ENCODE measurements at places on chromosomes 11 and 22.

- H3K4me1 ChIP-seq, result peaks cover 13% of the 10 kb centered on the region
- H3K27me3 ChIP-seq, result peaks cover 31% of the 10 kb centered on the region
- H3K4me3 ChIP-seq, result no peak overlapping the region
Measured at GRCh38 chr22:25114369-25115362, 85.0 kb upstream of the CRYBB3 start.

- H3K36me3 ChIP-seq, result peaks cover under 1% of the 10 kb centered on the region
- peaks cover 17% of the 10 kb centered on the region for H3K27me3 ChIP-seq
- no peak overlapping the region for H3K4me3 ChIP-seq
- peaks cover 2% of the 10 kb centered on the region for H3K4me1 ChIP-seq
- H3K27ac ChIP-seq, result no peak overlapping the region
Measured at GRCh38 chr11:123111465-123111864, 49.5 kb upstream of the HSPA8 start.

GRCh38 chr22:41562461-41562860 is 1.7 kb downstream of the CSDC2 start:
- H3K27ac ChIP-seq, result no peak overlapping the region
- H3K27me3 ChIP-seq, result peaks cover 19% of the 10 kb centered on the region
- H3K36me3 ChIP-seq, result no peaks in the 10 kb centered on the region
- no peak overlapping the region for H3K4me3 ChIP-seq
- DNase-seq, result no peak

GRCh38 chr11:47152126-47152952 is 24.3 kb downstream of the ARFGAP2 start:
- peak overlapping the region; percentile 33 for H3K4me3 ChIP-seq
- H3K4me1 ChIP-seq, result peaks cover 26% of the 10 kb centered on the region
- no peak overlapping the region for H3K27ac ChIP-seq
- H3K36me3 ChIP-seq, result peaks cover 9% of the 10 kb centered on the region
- no peaks in the 10 kb centered on the region for H3K27me3 ChIP-seq

- no peak for DNase-seq
- H3K27me3 ChIP-seq, result peaks cover 17% of the 10 kb centered on the region
- no peak overlapping the region for H3K27ac ChIP-seq
- H3K4me1 ChIP-seq, result no peaks in the 10 kb centered on the region
- no peak overlapping the region for H3K4me3 ChIP-seq
Measured at GRCh38 chr11:13009921-13010748, 1.0 kb downstream of the RASSF10 start.

DNA sequence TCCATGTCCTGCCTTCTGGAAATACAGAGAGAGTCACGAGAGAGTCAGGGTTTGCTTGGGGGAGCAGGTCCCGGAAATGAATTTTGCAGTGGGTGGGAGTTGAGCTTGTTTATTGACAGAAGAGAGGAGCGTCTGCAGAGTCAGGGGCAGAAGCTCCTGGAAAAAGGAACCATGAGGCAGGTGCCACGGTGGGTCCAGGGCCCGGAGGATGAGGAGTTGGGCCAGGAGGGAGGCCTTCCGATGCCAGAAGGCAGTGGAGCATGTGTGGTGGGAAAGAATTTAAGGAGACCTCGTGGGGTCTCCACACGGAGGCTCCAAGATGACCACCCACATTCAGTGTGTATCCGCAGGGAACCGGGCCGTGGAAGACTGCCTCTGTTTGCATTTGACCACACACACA is 461.2 kb downstream of the BRD1 start:
- no peaks in the 10 kb centered on the region for H3K36me3 ChIP-seq
- H3K27me3 ChIP-seq, result peaks cover 16% of the 10 kb centered on the region
- no peaks in the 10 kb centered on the region for H3K4me1 ChIP-seq
- DNase-seq, result no peak
- H3K27ac ChIP-seq, result no peak overlapping the region

GRCh38 chr11:38323961-38324761 is 1726.1 kb upstream of the RAG2 start:
- H3K4me1 ChIP-seq, result no peaks in the 10 kb centered on the region
- no peaks in the 10 kb centered on the region for H3K36me3 ChIP-seq
- no peak overlapping the region for H3K4me3 ChIP-seq
- H3K27me3 ChIP-seq, result no peaks in the 10 kb centered on the region
- DNase-seq, result no peak
- H3K27ac ChIP-seq, result no peak overlapping the region

- no peak overlapping the region for H3K4me3 ChIP-seq
- H3K4me1 ChIP-seq, result no peaks in the 10 kb centered on the region
- DNase-seq, result no peak
- H3K27ac ChIP-seq, result no peak overlapping the region
- no peaks in the 10 kb centered on the region for H3K27me3 ChIP-seq
Measured at GRCh38 chr11:38937709-38938108, 2339.7 kb upstream of the RAG2 start.

GRCh38 chr11:102109896-102110760 is at the start of gene YAP1:
TSS of gene YAP1 (plus strand) at chr11:102110447. CDS start at chr11:102110849, 402 bp downstream.
- peak within 1 kb of the TSS; percentile 9 for H3K27ac ChIP-seq
- peaks cover 20% of the 10 kb centered on the region for H3K27me3 ChIP-seq
- peaks cover 1% of the 10 kb centered on the region for H3K36me3 ChIP-seq
- peak within 1 kb of the TSS; percentile 91 for H3K4me3 ChIP-seq
- peaks cover 3% of the 10 kb centered on the region for H3K4me1 ChIP-seq

DNA sequence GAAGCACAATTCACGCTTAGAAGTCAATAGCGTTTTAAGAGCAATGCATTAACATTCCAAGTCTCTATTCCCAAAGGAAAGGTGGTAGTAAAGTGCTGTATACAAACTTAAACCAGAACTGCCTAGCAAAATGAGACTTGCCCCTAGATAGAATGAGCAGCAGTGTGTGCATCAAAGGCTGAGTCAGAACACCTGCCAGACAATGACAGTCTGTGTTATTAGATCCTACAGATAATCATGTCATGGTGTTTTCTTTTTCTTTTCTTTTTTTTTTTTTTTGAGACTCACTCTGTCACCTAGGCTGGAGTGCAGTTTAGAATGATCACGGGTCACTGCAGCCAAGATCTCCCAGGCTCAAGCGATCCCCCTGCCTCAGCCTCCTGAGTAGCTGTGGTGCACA is 1.6 kb downstream of the RTCB start:
- H3K36me3 ChIP-seq, result peaks cover 13% of the 10 kb centered on the region
- H3K27ac ChIP-seq, result peak overlapping the region; percentile 96
- peak overlapping the region; percentile 95 for H3K4me3 ChIP-seq
- H3K4me1 ChIP-seq, result peaks cover 29% of the 10 kb centered on the region
- H3K27me3 ChIP-seq, result peaks cover 2% of the 10 kb centered on the region

- H3K4me1 ChIP-seq, result peaks cover 22% of the 10 kb centered on the region
- no peak for DNase-seq
- H3K27ac ChIP-seq, result no peak overlapping the region
- H3K27me3 ChIP-seq, result no peaks in the 10 kb centered on the region
Measured at GRCh38 chr22:23237201-23237798, 57.0 kb downstream of the BCR start.

DNA sequence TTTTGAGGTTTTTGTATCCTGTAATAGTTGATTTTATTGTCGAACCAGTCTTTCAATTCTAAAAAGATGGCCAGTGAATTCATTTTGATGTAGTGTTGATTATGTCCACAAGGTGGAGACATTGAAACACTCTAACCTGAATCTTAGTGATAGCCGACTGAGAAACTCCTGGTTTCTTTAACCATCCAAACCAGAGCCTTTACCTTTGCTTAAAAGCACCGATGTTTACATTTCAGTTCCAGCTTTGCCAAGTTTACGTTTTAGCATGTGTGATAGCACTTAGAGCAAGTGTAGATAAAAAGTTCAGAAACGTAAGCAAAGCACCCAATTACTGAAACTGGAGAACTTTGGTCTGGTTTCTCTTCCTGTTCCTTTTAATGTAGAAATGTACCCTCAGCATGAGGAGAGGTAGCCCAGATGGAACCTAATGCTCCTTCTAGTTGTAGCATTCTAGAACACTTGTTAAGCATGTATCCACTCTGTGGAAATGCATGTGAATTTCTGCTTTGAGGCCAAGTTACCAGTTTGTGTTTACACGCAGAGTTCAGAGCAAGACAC is 208.6 kb downstream of the DBX1 start:
- H3K27me3 ChIP-seq, result peaks cover 12% of the 10 kb centered on the region
- peak overlapping the region; percentile 85 for H3K4me3 ChIP-seq
- peaks cover 5% of the 10 kb centered on the region for H3K4me1 ChIP-seq
- no peaks in the 10 kb centered on the region for H3K36me3 ChIP-seq

GRCh38 chr11:2097356-2097997 is 41.7 kb downstream of the IGF2 start:
- H3K4me1 ChIP-seq, result peaks cover 2% of the 10 kb centered on the region

DNA sequence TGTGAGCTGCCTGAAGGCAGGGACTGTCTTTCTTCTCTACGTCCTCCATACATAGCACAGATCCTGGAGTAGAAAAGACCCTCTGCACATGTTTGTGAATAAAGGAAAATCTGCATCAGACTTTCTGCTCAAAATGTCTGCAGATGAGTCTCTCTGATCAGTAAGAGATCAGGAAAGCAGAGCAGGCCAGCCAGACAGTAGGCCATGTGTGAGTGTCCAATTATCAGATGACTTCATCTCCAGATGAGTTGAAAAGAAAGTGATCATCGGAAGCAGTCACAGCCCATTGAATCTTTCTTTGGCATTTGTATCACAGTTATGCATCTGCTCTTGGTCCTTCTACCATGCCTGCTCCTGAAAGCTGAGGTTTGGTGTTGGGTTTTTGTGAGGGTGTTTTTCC is 298.7 kb upstream of the NCAM1 start:
- peaks cover 5% of the 10 kb centered on the region for H3K27me3 ChIP-seq
- no peaks in the 10 kb centered on the region for H3K36me3 ChIP-seq
- no peak for DNase-seq
- no peaks in the 10 kb centered on the region for H3K4me1 ChIP-seq

DNA sequence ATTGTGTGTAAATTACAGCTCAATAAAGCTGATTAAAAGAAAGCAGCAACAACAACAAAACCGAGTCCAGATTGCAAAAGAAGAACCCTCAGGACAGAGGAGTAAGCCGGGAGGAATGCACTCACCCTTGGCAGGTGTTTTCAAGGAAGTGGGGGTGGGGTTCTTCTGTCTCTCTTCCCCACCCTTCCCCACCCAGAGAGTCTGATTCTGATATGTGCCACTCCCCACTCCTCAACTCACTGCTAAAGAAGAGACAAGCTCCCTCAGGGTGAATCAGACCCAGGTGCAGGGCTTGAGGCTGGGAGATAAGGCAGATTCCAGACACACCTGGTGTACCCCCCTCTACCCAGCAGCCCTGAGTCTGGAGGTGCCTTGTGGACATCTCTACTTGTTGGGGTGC is 38.4 kb upstream of the PHF21A start:
- peaks cover 3% of the 10 kb centered on the region for H3K4me1 ChIP-seq
- peaks cover 21% of the 10 kb centered on the region for H3K27me3 ChIP-seq
- no peak overlapping the region for H3K27ac ChIP-seq
- no peak for DNase-seq
- H3K4me3 ChIP-seq, result no peak overlapping the region

GRCh38 chr22:38881464-38881871 is 9.5 kb upstream of the CBX6 start:
- no peak overlapping the region for H3K4me3 ChIP-seq
- DNase-seq, result no peak
- H3K27me3 ChIP-seq, result peaks cover 9% of the 10 kb centered on the region

GRCh38 chr11:135074397-135074998 is 662.5 kb upstream of the B3GAT1 start:
- H3K4me3 ChIP-seq, result no peak overlapping the region
- DNase-seq, result no peak
- H3K27me3 ChIP-seq, result peaks cover 9% of the 10 kb centered on the region
- H3K27ac ChIP-seq, result no peak overlapping the region

DNA sequence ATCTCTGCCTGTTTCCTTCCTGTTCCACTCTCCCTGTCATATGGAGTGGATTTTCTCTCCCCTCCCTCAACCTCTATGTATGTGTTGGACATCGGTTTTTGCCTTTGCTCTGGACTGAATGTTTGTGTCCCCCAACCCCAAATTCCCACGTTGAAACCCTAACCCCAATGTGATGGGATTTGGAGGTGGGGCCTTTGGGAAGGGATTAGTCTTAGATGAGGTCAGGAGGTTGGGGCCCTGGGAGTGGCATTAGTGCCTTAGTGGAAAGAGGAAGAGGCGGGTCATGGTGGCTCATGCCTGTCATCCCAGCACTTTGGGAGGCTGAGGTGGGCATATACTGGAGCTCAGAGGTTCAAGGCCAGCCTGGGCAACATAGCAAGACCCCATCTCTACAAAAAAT is 11.6 kb downstream of the TP53AIP1 start:
- H3K4me3 ChIP-seq, result no peak overlapping the region
- DNase-seq, result no peak
- H3K27me3 ChIP-seq, result peaks cover 15% of the 10 kb centered on the region
- peaks cover 3% of the 10 kb centered on the region for H3K36me3 ChIP-seq
- H3K4me1 ChIP-seq, result peaks cover 20% of the 10 kb centered on the region
- no peak overlapping the region for H3K27ac ChIP-seq

- H3K4me1 ChIP-seq, result peaks cover 24% of the 10 kb centered on the region
- H3K4me3 ChIP-seq, result no peak overlapping the region
- H3K27me3 ChIP-seq, result no peaks in the 10 kb centered on the region
- no peak overlapping the region for H3K27ac ChIP-seq
- DNase-seq, result no peak
Measured at GRCh38 chr11:128282053-128282452, 305.3 kb downstream of the ETS1 start.

DNA sequence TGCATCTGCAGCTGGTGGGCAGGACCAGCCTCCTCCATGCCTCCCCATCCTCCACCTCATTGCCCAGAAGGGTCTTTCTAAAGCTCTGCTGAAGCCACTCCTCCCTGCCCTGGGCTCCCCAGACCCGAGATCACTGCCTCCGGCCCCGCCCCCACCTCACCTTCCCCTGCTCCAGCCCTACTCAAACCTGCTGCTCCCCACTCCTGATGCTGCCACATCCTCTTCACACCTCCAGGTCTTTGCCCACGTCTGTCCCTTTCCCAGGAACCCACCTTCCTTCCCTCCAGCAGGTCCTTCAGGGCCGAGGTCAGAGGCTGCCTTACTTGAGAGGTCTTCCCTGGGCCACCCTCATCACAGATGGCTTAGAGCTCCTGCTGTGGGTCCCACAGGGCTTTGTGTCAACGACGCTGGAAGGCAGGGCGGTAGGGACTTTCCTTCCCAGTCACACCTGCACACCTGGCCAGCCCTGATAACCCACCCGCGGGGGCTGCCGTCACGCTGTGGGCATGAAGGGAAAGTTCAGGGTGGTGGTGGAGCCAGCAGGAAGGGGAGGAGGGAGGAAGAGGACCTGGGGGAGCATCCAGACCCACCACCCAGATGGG is 11.9 kb downstream of the WNT7B start:
- peaks cover 28% of the 10 kb centered on the region for H3K27me3 ChIP-seq
- no peak overlapping the region for H3K4me3 ChIP-seq
- peaks cover 4% of the 10 kb centered on the region for H3K4me1 ChIP-seq
- H3K36me3 ChIP-seq, result no peaks in the 10 kb centered on the region
- H3K27ac ChIP-seq, result peak overlapping the region; percentile 51

DNA sequence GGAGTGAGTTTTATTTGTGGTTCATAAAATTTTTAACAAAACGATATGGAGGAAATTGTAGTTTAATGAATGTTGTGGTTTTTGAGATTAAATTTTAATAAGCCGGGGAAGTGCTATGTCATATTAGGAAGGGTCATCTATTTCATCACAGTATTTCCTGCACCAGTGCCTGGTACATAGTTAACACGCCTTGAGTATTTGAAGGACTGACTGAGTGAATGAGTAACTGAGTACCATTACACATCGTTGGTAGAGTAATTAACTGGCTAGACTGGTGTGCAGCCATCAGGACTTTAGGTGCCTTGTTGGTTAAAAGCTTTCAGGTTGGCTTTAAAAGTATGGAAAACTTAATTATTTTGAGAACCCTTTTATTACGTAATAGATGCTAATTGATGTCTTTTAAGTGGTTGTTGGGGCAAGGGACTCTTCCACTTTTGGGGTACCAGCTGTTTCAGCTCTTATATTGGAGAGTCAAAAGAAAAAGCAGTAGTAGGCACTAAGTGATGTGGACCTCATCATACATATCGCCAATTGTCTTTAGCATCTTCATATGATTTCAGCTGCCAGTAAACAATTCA is 101.8 kb downstream of the DDX10 start:
- H3K27me3 ChIP-seq, result no peaks in the 10 kb centered on the region
- H3K36me3 ChIP-seq, result peaks cover 11% of the 10 kb centered on the region
- H3K27ac ChIP-seq, result no peak overlapping the region
- peaks cover 12% of the 10 kb centered on the region for H3K4me1 ChIP-seq
- no peak for DNase-seq
- H3K4me3 ChIP-seq, result no peak overlapping the region

All from memory B cell (primary cell).